ENCODE measurements at places on chromosomes 16 and 17.

DNA sequence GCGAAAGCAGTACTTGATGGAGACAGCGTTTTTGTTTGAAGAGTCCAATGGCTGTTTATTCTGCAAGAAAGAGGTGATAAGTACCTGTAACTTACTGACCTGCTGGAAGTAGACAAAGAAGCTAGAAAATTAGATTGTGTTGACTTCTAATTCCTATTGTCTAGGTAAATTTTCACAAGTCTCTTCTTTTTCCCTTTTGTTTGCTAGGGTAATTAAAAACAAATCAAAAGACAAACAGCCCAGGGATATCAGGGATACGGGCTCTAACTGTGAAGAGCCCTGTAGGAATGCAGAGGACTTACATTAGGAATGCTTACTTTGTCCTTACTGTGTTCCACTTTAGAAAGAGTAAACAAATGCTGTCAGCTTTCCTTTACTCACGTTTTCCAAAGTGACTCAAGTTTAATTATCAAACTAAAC lies 7.0 kb downstream of the PSME3IP1 start:
- no peak for DNase-seq

- DNase-seq = peak; percentile 91
These were observed 170.4 kb downstream of the ZFHX3 start for GRCh38 chr16:72877374-72878028.

DNA sequence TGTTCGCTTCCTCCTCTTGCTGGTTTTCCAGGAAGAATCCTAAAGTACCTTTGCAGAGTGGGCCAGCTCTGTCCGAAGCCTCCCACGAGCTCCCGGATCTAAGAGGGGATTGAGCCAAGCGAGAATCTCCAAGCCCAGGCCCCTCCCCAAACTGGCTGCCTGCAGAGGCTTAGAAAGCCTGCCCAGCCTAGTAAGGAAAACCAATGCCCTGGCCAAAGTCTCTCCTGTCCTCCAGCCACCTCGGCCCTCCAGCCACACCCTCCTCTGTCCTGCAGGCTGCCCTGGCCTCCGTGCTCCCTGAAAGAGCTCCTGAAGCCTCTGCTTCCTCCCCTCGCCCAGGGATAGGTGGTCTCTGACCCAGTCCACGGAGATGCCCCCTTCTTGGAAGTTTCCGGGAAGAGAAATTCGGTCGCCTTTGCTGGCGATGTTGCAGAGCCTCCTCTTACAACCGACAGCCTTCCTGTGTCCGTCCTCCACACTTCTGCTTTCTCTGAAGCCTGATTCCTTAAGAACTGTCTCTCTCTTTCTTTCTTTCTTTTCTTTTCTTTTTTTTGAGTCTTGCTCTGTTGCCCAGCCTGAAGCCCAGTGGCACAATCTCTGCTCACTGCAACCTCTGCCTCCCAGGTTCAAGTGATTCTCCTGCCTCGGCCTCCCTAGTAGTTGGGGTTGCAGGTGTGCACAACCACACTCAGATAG lies 54.9 kb upstream of the TOB1 start:
- no peak for DNase-seq

GRCh38 chr16:8430401-8430800 lies 159.9 kb downstream of the TMEM114 start:
- no peak for DNase-seq

GRCh38 chr16:49890876-49891275 lies 35.0 kb upstream of the ZNF423 start:
- no peak for DNase-seq

DNA sequence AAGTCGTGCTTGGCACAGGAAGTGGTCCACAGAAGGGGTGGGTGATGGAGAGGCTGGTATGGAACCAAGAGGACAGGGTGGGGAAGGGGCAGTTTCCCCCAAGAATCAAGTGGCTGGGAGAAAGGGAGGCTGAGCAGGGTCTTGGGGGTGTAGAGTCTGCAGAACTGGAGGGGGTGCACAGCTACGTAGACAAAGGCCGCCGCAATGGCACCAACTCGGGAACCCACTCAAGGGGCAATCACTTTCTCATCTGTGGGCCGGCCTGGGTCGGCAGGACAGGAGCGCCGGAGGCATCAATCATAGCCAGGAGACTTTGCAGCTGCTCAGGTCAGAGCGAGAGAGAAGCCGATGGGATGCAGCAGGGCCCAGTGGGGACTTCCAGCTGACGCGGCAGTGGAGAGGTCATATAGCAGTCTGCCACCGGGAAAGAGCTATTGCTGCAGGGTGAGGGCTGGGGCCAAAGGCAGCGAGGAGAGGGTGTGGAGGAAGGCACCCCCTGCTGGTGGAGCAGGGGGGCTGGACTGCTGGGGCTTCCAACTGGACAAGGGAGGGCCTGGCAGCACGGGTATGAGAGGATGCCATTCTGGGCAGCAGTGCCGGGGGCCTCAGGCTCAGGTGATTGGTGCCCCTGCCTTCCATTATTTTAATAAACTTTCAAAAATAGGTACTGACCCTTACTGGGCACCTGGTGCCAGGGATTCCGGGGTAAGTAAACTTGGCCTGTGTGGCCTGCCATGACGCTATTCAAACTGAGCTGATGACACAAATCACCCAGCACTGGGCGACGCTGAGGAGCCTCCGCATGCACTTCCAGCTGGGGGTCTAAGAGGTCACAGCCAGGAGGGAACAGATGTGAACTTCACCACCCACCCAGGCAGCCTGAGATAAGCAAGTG lies 52.5 kb upstream of the MTSS2 start:
- DNase-seq = peak; percentile 67

All from fibroblast of skin of right biceps (primary cell).